Keratinocyte (primary cell): ENCODE measurements at places on chromosomes 11 and 22. TPM values are rescaled to one million over a fixed set of nuclear protein-coding genes. Genes with fewer than 3 reads are reported as not detected.

DNA sequence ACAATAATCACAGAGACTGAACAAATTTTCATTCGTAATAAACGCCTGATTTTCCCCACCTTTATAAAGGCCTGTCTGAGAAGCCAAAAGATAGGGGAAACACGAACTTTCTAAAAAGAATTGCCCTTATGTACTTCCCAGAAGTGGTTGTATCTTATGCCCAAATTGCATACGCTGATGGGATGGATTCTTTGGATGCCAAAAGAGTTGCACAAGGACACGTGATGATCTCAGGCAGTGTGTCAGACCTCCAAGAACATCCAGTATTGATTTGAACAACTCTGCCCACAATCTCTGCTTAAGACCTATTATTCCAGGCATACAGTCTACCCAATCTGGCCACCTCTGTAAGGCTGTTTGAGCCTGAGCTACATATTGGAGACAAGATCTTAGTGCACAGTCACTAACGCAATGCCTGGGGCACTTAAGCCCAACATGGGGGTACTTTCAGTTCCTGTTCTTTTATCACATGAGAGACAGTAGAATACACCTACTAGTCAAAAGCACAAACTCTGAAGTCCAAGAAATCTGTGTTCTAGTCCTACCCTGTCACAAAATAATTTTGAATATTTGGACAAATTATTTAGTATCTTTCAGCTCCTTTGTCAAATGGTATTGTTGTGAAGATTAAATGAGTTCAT is 38.9 kb downstream of the OR10A6 start:
- DNase-seq = no peak

DNA sequence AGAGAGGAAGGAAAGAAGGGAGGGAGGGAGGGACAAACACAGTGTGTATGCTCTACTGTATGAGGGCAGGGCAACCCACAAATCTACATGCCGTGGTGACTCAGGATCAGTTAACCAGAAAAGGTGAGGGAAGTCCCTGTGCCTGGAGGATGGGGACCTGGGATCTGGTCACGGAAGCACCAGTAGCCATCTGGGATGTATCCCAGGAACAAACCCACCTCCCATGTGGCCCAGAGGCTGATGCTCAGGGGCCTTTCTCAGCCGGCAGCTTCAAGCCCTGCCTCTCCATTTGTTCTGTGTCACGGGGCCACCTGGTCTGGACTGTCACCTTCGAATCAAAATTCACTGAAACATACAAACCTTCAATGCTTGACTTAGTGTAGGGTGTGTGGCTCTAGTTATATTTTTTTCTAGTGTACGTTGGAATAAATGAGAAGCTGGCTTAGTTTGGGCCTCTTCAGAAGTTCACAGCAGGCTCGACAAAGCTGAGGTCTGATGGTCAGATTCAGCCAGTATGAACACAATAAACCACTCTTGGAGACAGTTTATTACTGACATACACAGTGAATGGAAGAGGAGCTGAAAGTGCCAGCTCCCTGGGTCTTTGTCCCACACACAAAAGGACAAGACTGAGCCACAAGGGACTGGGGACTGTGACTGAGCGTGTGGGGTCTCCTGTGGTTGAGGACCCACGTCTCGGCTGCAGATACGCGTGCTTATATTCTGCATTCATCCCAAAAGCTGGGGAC is 23.5 kb upstream of the RTL6 start:
- DNase-seq = no peak

DNA sequence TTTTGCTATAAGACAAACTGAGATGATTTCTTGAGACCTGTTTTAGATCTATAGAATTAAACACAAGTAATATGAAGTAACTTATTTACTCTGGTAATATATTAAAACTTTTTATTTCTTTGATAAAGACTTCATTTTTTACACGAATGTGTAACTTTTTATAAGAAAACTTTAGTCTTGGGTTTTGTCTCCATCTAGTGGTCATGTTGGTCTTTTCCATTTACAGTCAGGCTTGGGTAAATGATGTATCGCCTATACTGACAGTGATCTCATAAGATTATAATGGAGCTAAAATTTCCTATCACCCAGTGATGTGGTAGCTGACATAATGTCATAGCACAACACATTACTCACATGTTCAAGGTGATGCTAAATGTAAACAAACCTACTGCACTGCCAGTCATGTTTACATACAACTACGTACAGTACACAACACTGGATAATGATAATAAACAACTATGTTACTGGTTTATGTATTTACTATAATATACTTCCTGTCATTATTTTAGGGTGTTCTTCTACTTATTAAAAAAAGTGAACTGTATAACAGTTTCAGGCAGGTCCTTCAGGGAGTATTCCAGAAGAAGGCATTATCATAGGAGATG is 7.5 kb upstream of the C11orf97 start:
- DNase-seq = no peak

- no peak for DNase-seq
Observed at GRCh38 chr11:92475819-92476218, 251.2 kb downstream of the FAT3 start.

PLAAT4 gene
- 1.3 to 2.0 TPM (median 1.9 TPM) in 3 replicates for polyA plus RNA-seq

DNA sequence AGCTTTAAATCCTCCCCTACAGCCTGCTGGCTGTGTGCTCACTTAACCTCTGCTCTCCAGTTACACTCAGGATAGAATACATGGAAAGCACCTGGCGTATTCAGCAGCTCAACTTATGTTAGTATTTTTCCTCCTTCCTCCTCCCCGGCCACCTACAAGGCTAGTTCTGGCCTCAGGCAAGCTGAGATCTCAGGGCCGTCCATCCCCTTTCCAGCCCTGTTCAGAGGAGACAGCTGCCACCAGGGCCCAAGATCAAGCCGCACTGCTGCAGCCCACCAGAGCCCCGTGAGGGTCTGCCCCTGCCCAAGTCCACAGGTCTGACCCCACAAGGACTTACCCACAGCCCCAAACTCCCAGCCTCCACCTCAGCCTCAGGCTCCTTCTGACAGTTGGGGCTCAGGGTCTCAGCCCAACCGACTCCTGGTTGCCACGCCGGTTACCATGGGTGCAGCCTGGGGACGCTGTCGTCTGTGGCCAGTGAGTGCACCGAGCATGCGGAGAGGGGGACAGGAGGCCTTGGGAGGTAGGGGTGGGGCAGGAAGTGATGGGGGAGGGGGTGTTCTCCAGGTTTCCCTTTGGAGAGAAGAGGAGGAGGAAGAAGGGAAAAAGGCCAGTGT is at the start of gene C11orf16:
Gene C11orf16 (minus strand): TSS at position 384 of the 617 bp plus-strand sequence. CDS start 639 bp downstream, outside the sequence.
- DNase-seq = no peak

GRCh38 chr22:41925783-41926460 is 684 bp downstream of the TNFRSF13C start:
- DNase-seq = no peak

- DNase-seq = no peak
Observed at GRCh38 chr11:119363081-119363850, 16.8 kb upstream of the MFRP start.

DNA sequence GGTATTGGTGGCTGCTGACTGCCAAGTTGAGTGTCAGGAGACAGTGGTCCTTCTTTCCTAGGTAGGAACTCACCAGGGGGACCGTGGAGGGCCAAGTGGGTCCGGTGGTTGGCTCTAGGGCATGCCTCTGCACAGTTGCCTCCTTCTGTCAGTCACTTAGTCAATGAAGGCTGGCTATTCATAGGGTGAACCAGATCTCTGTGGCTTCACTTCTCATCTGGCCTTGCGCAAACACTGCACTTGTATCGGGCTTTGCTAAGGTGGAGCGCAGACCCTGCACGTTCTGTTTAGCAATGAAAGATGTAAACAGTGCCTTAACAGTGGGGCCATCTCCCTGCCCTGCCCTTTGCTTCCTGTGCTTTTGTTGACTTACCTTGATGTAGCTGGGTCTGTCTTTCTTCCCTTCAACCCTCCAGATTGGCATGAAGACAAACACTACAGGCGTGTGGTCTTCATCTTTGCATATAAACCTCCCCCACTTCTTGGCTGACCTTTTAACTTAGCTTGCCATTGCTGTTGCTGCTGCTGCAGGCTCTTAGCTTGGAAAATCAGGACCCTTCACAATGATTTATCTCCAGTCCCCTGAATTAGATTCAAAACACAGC is 6.7 kb upstream of the SORL1-AS1 start:
- no peak for DNase-seq

OR8G1 gene
- polyA plus RNA-seq = not detected in 3 replicates

DNA sequence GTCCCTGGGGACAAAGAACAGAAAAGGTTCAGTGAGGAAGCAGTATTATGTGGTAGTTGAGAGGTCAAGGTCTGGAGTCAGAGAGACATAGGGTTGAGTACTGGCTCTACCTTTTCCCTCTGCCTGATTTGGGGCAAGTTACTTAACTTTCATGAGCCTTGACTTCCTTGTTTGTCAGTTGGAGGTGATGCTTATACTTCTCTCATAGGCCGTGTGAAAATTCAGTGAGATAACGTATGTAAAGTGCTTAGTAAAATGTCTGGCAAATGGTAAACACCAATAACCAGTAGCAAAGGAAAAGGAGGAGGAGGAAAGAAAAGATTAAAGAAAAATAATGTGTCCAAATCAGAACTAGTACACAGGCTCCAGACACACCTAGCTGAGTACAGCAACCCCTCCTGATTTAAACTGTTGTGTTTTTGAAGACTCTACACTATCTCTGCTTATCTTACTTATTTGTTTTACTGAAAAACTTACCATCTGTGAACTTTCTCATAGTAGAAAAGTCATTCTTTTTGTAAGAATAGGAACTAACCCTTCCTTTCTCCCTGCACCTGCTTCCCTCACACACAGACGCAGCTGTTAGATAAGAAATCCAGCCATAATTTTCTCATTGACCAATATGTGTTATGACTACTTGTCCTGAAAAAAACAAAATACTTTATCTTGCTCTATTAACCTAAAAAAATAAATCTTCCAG is 126.9 kb downstream of the CD44 start:
- DNase-seq = no peak

OR2AG1 gene
- not detected in 3 replicates for polyA plus RNA-seq

SLC35C1 gene
- 4.9 to 8.4 TPM (median 6.2 TPM) in 3 replicates for polyA plus RNA-seq

GRCh38 chr11:126421271-126421671 is 65.8 kb downstream of the ST3GAL4 start:
- DNase-seq = no peak

- DNase-seq = no peak
Observed at GRCh38 chr11:133988686-133989410, 32.1 kb upstream of the IGSF9B start.

ALG9 gene
- polyA plus RNA-seq = 23.4 to 34.4 TPM (median 27.2 TPM) in 3 replicates

GRCh38 chr11:115630214-115630613 is 126.0 kb upstream of the CADM1 start:
- DNase-seq = no peak

DNA sequence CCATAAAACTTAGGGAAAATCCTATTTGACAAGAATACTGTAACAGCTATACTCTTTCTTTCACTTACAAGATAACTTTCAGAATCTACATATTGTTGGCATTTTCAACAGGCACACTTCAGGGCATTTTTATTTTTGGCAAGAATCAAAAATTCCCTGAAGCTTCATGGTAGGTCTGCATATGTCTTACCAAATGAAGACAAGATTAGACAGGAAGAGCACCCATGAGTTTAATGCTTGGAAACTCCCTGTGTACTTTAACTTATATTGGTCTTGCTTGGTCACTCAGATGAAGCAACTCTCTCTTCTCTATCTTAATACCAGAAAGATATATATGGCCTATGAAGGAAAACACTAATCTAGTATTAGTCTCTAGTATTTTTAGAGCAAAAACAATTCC is 137.7 kb downstream of the ATG16L2 start:
- no peak for DNase-seq

- no peak for DNase-seq
Observed at GRCh38 chr11:67351275-67352005, 1.9 kb downstream of the POLD4 start.

DNA sequence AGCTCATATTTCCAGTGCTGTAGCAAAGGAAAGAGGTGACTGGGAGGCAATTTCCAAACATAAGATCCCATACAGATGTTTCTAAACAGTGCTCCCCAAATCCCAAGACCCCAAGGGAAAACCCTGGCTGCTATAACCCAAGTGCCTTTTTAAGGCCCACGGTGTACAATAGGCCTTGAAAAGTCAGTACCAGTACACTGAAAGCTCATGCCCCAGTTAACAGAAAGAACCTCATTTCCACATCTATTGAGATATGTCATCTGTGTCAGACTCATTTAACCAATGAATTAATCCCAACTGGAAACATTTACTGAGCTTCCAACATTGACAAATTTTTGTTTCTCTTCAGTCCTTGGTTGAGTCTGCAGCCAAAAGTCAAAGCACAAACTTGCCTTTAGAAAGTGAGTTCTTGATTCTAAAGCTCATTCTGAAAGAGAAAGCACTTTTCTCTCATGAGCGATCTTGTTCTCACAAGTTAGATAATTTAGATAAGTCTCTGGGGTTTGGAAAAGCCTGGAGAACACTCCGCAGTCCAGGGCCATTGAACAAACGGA is 239.8 kb upstream of the ARHGAP20 start:
- no peak for DNase-seq

DNA sequence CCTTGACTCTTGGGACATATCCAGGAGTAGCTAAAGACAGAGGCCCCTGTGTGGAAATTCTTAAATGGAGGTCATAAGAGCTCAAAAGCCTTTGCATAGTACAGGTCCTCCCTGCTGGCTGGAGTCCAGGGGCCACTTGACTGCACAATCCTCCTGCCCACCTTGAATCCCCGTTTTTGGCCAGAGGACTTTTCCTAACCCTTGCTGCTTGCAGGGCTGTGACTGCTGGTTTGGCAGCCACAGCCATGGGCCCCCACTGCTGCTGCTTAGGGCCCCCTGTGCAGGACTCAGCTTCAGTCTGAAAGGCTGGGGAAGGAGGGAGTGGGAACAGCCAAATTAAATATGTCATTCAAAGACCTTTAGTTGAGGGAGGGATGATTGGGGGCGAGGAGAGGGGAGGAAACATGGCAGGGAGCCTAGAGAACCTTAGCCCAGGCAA is 33.4 kb downstream of the ARHGAP1 start:
- DNase-seq = no peak

DNA sequence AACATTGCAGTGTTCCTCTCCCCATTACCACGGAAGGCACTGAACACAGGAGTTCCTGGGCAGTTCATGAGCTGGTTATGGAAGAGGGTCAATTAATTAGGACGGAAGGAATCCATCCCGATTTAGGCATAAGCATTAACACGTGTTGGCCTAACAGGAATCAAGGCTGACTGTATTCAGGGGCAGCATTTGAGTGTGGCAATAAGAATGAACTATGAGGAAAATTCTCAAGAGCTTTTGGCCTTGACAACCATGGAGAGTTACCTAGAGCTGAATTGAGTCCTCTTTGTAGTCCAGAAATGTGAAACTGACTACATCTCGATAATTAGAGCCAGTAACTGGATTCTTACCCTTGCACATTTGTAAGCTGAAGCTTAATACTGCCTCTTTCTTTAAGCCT is 82.4 kb upstream of the CRTAM start:
- no peak for DNase-seq

DNA sequence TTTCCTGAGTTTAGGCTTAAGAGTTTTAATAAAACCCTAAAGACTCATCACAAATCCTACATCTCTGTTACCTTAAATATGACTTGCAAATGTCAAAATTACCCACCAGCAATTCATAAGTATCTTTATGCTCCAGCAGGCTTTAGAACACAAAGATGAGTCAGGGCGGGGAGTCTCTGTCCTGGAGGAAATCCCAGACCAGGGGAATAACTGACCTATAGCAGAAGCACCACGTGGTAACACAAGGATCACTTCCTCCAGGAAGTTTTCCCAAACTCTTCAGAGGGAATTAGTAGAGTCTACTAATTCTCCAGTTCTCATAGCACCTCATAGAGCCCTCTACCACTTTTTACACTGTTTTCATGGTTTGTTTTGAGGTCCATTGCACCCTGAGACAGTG is 217.0 kb downstream of the NAV2 start:
- DNase-seq = no peak
